ENCODE measurements at places on chromosomes 7 and 10.

GRCh38 chr7:146768957-146769356 is 652.4 kb downstream of the CNTNAP2 start:
- no peak for DNase-seq

DNA sequence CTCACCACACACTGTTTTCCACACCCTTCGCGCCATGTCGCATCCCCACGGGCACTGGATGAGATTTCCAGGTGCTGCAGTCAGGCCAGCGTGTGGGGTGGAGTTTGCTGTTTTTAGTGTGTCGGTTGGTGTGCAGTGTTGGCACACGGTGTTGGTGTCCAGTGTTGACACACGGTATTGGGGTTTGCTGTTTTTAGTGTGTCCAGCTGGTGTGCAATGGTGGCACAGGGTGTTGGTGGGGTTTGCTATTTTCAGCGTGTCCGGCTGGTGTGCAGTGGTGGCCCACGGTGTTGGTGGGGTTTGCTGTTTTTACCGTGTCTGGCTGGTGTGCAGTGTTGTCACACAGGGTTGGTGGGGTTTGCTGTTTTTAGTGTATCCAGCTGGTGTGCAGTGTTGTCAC is 20.1 kb upstream of the PRKAR1B start:
- no peak for DNase-seq

GRCh38 chr10:50951365-50951764 is 65.9 kb upstream of the A1CF start:
- no peak for DNase-seq

GRCh38 chr10:124040451-124041188 is 52.8 kb downstream of the CHST15 start:
- no peak for DNase-seq

DNA sequence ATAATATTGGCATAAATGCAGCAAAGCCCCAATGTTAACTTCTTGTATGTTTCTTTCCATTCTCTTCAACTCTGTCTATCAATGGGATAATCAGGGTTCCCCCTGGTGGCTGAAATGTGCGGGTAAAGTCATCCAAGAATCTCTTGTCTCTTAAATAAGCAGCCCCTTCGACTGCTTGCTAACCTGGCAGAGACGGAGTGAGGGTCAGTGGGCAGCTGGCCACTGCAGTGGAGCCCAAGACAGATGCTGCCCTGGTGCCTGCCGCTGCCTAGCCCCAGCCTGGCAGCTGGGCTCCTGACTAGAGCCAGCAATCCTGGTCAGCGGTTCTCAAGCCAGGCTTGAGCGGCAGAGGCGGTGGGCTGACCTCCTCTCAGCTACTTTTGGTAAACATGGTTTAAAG is 248.9 kb downstream of the COBL start:
- DNase-seq, result no peak

- DNase-seq, result no peak
These were observed 9.6 kb downstream of the ZNF37A start for GRCh38 chr10:38103756-38104155.

DNA sequence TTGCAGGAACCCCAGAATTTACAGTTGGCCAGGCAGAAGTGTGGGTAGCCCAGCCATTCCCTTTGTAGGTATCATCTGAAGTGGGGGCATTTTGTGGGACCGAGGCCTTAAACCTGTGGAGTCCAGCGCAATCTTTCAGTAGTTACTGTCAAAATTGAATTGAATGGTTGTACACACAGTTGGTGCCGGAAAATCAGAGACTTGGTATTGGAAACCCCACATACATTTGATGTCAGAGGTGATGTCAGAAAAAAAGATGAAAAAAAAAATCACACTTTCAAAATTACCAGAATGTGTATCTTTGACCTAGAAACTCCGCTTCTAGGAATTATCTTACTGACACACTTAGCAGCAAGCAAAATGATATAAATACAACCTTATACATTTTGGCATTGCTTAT is 153.8 kb upstream of the PLXNA4 start:
- DNase-seq, result no peak

DNA sequence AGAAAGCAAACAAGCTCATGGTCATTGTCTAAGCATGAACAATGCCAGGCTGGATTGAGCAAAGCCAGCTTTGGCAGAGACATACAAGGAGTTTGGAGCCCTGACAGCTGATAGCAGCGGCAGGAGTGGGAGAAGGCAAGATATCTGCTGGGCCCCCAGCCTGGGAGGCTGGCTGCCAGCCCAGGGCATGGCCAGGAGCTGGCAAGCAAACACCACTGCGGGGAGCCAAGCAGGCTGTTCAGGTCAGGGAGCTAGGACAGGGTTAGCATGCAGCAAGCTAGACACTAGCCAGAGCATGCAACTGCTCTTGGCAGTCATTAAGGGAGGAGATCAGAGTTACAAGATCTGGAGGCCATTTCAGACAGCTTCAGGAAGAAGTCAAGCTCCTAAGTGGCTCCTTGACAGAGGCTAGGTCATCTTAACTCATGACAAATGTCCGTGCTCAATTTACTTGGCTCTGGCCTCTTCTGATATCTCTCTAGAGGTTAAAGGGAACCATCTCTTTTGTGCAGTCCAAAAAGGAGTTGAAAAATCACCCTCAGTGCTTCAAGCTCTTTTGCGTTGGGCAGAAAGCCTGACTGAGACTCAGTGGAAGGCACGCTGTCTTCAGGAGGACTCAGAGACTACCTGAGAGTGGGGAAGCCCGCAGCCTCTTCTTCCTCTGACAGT is 436.8 kb upstream of the C7orf33 start:
- DNase-seq, result no peak

All from iPS DF 6.9 (cell line).